ENCODE measurements at places on chromosomes 5 and 9.

DNA sequence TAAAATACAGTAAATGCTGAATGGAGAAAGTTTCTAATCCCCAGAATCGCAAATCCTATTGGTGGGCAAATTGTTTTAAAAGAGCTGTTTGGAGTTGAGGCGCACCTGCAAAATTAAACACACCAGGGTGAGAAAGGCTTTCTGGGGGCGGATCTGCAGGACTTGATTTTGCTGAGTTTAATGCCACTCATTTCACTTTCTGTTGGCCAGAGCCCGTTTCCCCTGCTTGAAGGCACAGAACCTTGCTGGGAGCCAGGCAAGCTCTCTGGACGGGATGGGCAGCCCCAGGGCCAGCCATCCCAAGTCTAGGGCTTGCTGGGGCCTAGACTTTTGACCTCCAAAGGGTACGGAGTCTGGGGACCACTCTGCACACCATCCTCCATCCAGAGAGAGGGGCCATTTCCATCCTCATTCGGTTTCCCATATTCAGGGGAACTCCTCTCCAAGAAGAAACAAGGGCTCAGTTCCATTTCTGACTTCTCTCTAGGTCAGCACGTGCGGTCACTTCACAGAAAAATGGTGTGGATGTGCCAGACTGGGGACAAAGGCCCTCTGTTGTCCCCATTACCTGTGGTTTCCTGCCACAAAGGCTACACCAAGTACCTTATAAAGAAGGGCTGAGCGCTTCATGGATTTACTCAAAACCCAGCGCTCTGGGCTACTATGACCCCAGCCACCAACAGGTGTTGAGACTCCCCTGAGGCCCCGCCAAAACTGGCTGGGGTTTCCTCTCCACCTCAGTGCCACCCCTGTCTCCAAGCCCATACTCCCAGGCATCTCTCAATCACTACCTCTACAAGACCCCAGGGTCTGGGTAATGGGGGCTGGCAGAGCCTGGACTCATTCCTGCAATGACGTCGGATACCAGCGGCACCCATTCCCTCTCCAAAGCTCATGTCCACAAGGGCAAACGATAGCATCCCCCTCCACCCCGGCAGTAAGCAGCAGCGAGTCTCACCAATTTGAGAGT, 170.0 kb downstream of the AUH start:
- peak; percentile 57 for DNase-seq

DNA sequence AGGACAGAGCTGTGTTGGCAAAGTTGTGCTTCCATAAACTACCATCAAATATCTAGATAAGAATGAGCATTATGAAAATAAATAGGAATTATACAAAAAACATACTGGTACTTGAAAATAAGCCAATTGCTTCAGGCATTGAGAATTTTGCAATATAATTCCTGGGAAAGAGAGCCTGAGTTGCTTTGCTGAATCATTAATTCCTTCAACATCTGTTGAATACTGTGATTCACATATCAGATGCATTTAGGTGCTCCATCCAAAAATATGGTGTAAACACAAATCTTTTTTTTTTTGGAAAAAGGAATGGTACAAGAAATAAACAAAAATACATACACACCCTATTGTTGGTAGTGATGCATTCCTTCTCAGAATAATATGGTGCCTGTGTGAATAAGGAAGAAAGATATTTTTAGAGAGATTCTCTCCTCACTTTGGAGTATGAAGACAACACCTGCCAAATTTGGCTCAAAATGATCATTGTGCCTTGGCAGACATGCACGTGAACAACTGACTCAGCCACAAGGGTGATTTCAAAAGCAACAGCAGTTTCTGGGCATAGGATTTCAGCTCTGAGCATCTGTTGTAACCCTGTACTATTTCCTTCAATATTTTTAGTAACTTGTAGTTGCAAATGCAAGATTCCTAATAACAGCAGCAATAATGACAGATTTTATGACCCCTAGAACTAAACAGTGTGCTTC, 96.7 kb downstream of the CAVIN4 start:
- DNase-seq, result no peak

- no peak for DNase-seq
Measured at GRCh38 chr9:105257809-105258208, 13.4 kb downstream of the SLC44A1 start.

DNA sequence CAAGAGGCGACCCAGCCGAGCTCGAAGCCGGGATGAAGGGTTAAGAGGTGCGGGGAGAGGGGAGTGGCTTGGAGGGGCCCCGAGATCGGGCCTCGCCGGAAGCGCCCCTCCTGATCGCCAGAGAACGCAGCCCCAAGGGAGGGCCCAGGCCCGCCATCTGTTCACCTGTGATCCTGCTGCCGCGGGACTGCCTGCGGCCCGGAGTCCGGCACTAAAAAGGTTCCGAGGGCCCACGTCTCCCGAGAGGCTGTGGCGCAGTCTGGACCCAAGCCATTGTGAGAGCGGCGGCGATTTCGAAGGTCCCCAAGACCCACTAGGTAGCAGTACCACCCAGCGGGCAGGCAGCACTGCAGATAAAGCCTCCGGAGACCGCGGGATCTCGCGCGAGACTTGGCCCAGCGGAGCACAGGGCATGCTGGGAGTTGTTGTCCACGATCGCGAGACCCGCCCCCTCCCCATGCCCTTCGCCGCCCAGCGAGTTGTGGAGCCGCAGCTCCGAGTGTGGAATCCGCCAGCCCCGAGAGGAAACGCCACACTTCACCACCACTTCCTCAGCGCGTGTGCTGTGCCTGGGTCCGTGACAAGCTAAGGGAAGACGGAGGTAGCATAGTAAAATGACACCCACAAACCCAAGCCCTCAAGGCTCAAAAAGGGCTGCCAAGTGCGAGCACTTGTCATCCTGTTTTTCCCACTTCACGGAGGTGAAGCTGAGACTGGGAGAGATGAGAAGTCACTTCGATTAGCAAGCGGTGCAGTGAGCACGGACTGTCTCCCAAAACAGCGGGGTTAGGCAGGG, at the start of gene KIAA1191:
TSS of gene KIAA1191 (minus strand) at position 328 of the 796 bp plus-strand sequence. CDS start 2,256 bp downstream, outside the sequence.
- DNase-seq, result peak; percentile 94

DNA sequence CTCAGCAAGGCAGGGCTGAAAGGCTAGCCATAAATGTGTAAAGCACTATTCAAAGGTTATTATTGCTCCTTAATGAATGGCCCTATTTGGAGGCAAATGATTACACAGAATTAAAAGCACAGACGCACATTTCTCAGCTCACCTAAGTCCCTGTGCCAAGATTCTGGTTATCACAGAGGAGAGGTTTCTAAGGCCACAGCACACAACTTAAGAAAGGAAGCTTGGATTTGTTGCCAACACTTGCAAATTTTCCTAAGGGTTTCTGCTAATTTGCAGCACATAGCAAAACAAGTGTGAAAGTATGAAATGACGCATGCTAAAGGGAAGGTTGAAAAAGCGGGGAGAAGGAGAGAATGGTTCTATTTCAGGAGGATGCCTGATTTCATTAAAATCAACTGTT, 834.1 kb upstream of the C9orf72 start:
- DNase-seq, result no peak

DNA sequence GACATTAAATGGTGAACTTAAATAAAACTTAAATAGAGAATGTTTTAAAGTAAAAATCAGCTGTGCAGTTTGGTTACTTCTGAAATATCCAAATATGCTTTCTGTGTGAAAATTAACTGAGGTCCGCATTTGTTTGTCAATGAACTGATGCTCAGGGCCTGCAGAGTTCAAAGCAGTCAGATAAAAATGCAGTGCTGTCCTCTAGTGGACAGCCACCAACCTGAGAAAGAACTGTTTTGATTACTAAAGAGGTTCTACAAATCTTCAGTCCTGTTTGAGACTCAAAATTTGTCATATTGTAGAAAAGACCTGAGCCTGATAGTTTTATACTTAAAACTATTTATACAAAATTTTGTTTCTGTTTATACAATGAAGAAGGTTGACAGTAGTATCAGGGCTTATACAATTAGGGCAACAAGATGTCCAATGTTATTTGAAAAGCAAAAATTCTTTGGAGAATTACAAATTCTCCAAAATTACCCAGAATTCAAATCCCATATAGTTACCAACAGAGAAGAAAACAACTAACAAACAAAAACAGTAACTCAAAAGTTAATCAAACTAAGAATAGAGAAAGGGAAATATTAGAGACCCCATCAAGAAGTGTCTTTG, 232.3 kb upstream of the TBCA start:
- no peak for DNase-seq

- no peak for DNase-seq
Measured at GRCh38 chr9:30937106-30937505, 1447.3 kb upstream of the ACO1 start.

Data from stimulated activated CD8-positive, alpha-beta memory T cell treated with anti-CD3 and anti-CD28 coated beads, Interleukin-4, amount 100 ng/mL, for 48 hours (primary cell).